ENCODE measurements at places on chromosomes 5 and 9. TPM values are rescaled to one million over a fixed set of nuclear protein-coding genes. Genes with fewer than 3 reads are reported as not detected.

DNA sequence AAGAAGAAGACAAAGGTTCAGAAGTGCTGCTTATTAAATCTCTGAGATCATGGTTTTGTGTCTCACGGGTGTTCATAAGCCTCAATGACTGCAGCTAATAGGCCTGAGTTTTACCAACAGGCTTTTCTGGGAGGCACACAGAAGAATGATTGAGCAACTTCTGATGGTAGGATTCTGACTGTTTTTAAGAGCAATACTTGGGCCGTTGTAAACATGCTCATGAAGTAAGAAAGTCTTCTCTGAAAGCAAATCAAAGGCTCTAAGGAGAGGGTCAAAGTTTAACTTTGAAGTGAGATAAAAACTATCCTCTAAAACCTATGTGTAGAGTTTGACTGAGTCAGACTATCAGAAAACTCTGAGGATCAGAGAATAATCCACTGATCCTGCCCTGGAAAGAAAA, 390.9 kb upstream of the DAB2 start:
- H3K27me3 ChIP-seq = no peaks in the 10 kb centered on the region
- H3K4me3 ChIP-seq = no peak overlapping the region
- no peak overlapping the region for H3K27ac ChIP-seq
- H3K4me1 ChIP-seq = no peaks in the 10 kb centered on the region

The ZNF474 gene
- total RNA-seq = not detected

The CEMIP2 gene
- total RNA-seq = 13.2 TPM

The TRIM7 gene
- total RNA-seq = 27.9 TPM

DNA sequence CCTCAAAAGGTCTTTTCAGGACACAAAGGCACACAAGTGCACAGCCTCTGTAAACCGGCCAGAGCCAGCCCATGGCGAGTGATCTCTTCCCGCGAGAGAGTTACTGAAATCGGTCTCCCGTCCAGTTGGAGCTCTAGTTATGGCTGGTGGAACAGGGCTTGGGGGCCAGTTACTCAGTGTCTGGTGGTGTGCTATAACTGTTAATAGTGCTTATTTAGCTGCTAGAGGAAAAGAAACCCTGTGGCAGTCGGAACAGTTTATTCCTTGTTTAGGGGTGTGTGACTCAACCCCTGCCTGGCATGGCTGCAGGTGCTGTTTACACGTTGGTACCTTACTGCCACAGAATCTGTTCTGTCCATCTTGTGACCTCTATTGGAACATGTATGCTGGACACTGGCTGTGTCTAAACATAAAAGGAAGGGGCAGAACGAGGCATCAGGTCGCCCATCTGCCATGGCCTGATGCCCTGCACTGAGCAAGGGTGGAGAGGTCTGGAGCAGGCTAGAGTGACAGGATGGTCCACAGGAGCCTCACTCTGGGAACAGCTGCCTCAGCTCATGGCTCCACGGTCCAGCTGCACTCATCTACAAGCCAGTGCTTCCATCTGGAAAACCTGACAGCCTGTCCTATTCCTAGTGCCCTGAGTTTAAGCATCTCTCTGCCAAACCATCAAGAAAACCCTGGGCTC, 49.6 kb upstream of the SIMC1 start:
- H3K27ac ChIP-seq = no peak overlapping the region
- H3K4me3 ChIP-seq = no peak overlapping the region
- no peaks in the 10 kb centered on the region for H3K4me1 ChIP-seq
- no peaks in the 10 kb centered on the region for H3K36me3 ChIP-seq
- H3K27me3 ChIP-seq = no peaks in the 10 kb centered on the region
- DNase-seq = no peak

- H3K27ac ChIP-seq = no peak overlapping the region
- no peak for DNase-seq
- no peaks in the 10 kb centered on the region for H3K27me3 ChIP-seq
- no peaks in the 10 kb centered on the region for H3K36me3 ChIP-seq
- H3K4me1 ChIP-seq = no peaks in the 10 kb centered on the region
- no peak overlapping the region for H3K4me3 ChIP-seq
Observed at GRCh38 chr5:130290219-130290618, 386.0 kb downstream of the CHSY3 start.

All from gastrocnemius medialis (tissue), 4 donors.